ENCODE measurements at places on chromosomes 11 and 22.

- no peak for DNase-seq
Measured at GRCh38 chr22:23119494-23120414, 22.0 kb downstream of the RSPH14 start.

DNA sequence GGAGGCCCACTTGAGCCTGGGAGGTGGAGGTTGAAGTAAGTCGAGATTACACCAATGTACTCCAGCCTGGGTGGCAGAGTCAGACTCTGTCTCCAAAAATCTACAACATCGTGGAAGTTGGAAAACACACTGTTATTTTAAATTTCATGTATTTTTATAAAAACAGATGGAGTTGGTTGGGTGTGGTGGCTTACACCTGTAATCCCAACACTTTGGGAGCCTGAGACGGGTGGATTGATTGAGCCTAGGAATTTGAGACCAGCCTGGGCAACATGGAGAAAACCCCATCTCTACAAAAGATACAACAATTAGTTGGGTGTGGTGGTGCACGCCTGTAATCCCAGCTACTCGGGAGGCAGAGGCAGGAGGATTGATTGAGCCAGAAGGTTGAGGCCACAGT, 52.0 kb upstream of the CLTCL1 start:
- DNase-seq, result no peak

DNA sequence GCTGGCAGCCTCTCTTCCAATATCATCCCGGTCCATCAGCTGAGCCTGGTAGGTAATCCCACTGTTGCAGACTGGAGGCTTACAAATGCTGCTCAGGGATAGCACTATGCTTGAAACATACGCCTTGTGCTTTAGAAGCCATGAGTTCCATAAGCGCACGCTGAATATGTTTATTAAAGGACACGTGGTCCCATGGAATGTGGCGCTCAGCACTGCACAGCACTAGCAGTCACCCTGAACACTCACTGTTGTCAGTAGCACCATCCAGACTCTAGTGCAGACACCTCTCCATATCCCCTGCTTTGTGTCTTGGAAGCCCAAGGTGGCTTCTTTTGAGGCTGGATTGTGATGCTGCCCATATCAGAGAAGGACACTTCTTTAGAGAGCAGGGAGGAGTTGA, 120.9 kb downstream of the MAML2 start:
- DNase-seq, result peak; percentile 68

DNA sequence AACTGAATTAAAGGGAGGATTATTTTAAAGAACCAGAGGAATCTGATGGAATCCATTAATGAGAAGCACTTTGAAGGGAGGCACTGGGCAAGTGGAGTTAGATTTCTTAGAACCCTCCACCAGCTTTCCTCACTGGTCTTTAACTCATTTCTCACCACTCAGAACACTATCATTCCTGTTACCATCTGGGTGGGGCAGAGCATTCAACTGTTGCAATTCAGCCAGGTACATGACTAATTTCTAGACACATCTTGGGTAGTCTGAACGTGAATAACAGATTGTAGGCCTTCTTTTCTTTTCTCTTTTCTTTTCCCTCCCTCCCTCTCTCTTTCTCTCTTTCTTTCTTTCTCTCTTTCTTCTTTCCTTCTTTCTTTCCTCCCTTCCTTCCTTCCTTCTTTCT, 15.5 kb upstream of the MMP1 start:
- no peak for DNase-seq

DNA sequence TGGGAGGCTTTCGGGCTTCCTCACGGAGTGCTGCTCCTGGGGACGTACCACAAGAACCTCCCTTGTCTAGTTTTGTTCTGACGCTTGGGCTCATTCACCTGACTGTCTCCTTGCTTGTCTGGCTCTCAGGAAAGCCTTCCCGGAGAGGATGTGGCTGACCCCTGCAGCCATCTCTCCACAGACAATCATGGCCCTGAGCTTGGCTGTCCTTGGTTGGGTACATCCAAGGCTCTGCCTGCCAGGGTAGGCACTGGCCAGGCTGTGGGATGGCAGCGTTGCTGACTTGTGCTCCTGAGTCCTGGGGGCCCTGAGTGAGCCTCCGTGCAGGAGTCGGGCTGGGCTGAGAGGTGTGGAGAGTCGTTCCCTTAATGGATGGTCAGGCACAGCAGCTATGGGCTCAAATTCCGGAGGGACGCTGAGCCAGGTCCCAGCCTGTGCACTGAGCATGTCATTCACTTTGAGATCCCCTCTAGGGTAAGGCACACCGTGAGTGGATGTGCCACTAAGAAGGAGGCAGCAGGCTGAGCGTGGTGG, 32.8 kb downstream of the BCR start:
- DNase-seq, result no peak

GRCh38 chr11:3840004-3840869, 522 bp downstream of the RHOG start:
- DNase-seq, result no peak

- no peak for DNase-seq
Measured at GRCh38 chr22:24357547-24357946, 69.9 kb upstream of the ADORA2A start.

DNA sequence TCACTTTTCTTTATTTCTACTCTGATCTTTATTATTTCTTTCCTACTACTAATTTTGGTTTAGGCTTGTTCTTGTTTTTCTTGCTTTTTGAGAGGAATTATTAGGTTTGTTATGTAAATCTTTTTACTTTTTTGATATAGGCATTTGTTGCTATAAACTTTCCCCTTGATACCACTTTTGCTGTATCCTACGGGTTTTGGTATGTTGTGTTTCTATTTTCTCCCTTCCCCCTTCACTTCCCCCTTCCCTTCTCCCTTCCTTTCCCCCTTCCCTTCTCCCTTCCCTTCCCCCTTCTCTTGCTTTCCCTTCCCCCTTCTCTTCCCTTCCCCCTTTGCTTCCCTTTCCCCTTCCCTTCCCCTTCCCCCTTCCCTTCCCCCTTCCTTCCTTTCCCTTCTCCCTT, 529.6 kb downstream of the RAB38 start:
- DNase-seq, result no peak

All from lung (tissue), 17 donors.